ENCODE measurements at places on chromosomes 13 and 19. TPM values are rescaled to one million over a fixed set of nuclear protein-coding genes. Genes with fewer than 3 reads are reported as not detected.

- DNase-seq = no peak
- H3K4me1 ChIP-seq = no peaks in the 10 kb centered on the region
- no peak overlapping the region for H3K4me3 ChIP-seq
- H3K27ac ChIP-seq = no peak overlapping the region
These were observed 16.5 kb downstream of the SLC5A5 start for GRCh38 chr19:17888260-17888659.

- H3K4me3 ChIP-seq = no peak overlapping the region
- no peak for DNase-seq
- H3K36me3 ChIP-seq = peaks cover 38% of the 10 kb centered on the region
- H3K27ac ChIP-seq = no peak overlapping the region
- H3K27me3 ChIP-seq = no peaks in the 10 kb centered on the region
These were observed 2.4 kb downstream of the DHX34 start for GRCh38 chr19:47351548-47351947.

DNA sequence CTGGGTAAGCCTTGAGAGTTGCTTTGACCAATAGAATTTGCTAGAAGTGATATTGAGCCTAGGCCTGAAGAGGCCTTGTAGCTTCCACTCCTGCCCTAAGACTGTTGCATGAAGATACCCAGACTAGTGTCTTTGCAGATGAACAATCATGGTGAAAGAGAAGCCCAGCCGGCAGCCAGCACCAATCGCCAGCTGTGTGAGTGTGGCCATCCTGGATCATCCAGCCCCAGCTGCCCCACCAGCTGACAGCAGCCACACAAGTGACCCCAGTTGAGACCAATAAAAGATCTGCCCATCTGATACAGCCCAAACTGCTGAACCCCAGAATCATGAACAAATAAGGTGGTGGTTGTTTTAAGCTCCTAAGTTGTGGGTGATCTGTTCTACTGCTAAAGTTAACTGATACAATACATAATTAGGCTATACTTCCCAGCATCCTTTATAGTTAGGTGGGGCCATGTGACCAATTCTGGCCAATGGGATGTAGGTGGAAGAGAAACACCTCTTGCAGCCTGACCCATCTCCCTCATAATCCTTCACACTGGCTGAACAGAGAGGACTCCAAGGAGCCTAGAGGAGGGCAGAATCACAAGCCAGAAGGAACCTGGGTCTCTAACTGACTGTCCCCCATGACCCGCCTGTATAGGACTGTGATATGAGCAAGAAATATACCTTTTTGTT, 9.4 kb upstream of the ZNF428 start:
- H3K4me3 ChIP-seq = no peak overlapping the region
- H3K4me1 ChIP-seq = peaks cover 8% of the 10 kb centered on the region
- no peak overlapping the region for H3K27ac ChIP-seq
- H3K36me3 ChIP-seq = no peaks in the 10 kb centered on the region
- peaks cover 8% of the 10 kb centered on the region for H3K27me3 ChIP-seq
- DNase-seq = no peak

Gene GARIN5B
- total RNA-seq = not detected

Gene PCSK4
- total RNA-seq = 2.7 TPM

Gene USPL1
- total RNA-seq = 13.8 TPM

Data from activated CD4-positive, alpha-beta memory T cell treated with anti-CD3 and anti-CD28 coated beads for 36 hours (primary cell).